Amniotic stem cell (primary cell): ENCODE measurements at places on chromosomes 1 and 21.

GRCh38 chr1:228105996-228106799 lies 2.9 kb downstream of the MRPL55 start:
- no peak for DNase-seq

GRCh38 chr1:94438692-94439276 lies 20.6 kb downstream of the ABCD3 start:
- DNase-seq, result no peak

DNA sequence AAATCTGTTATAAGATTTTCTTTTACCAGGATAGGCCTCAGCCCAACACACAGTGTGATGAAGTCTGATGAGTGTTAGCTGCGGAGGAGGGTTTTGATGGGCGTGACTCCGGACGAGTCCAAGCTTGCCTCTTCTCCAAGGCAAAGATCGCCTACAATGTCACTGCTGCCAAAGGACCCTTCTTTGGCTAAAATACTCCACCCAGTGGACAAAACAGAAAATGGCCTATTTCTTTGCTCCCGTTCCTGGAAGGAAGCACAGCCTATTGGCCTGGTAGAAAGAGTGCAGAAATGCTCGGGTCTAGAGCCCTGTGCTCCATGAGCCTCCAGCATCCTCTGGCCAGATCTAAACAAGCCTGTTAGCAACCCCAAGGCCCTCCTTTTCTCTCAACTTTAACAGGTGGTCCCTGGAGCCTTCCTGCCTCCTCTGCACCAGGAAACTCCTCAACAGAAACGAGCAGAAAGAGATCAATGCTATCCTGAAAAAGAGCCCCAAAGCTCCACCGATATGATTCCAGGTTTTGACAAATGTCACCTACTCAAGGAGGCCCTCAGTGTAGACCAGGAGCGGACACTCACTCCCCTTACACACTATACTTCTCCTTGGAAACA lies 3.4 kb upstream of the CASQ2 start:
- peak; percentile 73 for DNase-seq

DNA sequence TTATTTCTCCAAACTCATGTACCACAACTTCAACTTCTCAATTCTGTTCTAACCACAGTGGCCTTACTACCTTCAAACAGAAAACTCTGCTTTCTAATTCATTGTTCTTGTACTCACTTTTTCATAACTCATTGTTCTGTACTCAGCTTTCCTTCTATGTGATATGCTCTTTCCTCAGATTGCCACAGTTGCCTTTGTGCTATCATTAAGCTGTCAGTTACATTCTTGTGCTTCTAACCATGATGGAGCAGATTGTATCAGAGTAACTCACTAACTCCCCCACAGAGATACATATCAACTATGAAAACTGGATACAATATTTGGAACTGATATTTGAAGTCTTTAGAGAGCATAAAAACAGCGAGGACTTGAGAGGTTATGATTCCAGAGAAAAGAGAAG lies 1213.7 kb downstream of the KCNT2 start:
- no peak for DNase-seq

DNA sequence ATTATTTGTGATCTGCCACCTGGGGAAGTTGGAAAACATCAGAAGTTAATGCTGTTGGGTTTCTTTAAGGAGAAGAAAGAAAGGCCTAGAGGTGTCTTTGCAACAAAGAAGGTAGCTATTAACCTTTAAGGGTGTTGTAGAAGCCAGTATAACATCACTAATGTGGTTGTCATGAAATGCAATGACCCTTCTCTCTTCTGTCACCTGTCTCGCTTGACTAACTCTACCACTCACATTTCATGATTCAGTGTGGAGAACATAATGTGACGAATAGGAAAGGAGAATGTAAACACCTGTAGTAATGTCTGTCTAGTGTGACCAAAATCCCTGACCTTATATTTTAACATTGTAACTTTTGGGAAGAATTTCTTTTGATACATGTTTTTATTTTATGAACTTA lies 211.7 kb upstream of the UBE2U start:
- DNase-seq, result no peak

- DNase-seq, result no peak
These were observed 31.2 kb downstream of the SZT2 start for GRCh38 chr1:43420874-43421273.

DNA sequence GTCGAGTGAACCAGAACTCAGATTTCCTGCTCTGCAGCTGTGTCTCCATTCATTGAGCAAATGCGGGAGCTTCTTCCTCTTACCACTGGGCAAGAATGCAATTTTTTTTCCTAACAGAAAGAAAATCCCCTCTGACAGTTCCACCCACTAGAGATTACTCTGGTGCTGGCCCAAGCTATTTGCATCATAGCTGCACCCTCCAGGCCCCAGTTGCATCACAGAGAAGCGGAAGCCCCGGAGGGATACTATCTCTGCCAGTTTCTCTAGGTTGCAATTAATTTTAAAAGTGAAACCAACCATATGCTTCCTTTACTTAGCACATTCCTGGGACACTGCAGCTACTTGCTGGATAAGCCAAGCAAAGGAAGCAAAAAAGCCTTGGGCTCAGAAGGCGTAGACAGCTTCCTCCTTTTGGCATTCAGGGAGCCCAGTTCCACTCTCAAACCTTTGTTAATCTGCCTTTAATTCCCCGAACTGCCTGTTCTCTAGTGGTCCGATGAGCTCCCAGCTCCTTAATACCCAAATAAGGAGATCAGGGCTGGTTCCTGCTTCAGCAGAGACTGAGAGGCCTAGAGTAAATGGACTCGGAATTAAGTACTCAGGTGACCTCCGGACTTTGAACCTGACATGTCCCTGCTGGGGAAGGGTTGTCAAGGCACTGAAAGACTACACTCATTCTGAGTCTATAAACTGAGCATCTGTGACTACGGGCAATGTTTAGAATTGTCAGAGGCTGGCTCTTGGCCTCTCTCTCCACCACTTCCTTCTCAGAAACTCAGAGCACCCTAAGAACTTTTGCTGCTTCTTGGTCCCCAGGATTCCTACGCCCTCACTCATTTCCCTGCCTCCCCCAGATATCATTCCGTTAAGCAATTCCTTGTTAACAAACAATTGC lies 72.5 kb upstream of the TNFSF18 start:
- peak; percentile 74 for DNase-seq

- DNase-seq, result no peak
These were observed 110.4 kb downstream of the PTPRC start for GRCh38 chr1:198749279-198749678.

DNA sequence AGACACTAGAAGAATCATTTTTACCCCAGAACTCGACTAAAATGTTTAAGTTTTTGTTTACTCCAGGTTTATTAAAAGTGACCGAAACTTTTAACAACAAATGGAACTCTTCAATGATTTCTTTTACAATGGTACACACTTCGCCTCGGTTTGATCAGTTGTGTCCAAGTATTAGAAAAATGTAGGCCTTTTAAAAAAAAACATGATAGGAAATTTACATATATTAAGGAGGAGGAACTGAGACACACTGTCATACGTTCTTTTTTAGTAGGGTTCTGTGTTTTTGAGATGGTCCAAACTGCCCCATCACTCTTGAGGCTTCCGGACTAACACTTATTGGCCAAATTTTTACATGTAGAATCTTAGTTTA lies 1.3 kb downstream of the PRDM2 start:
- no peak for DNase-seq

GRCh38 chr1:201399352-201400126 lies 415 bp upstream of the LAD1 start:
- DNase-seq, result no peak

- no peak for DNase-seq
These were observed 79.4 kb downstream of the PCSK9 start for GRCh38 chr1:55118651-55119329.

GRCh38 chr1:116962987-116963639 lies 38.4 kb upstream of the CD101 start:
- no peak for DNase-seq

GRCh38 chr1:18108299-18109057 lies 880 bp downstream of the IGSF21 start:
- no peak for DNase-seq

- no peak for DNase-seq
These were observed 151.8 kb upstream of the B3GALT2 start for GRCh38 chr1:193338194-193338593.

GRCh38 chr1:1858382-1859086 lies 32.4 kb downstream of the GNB1 start:
- peak; percentile 77 for DNase-seq

DNA sequence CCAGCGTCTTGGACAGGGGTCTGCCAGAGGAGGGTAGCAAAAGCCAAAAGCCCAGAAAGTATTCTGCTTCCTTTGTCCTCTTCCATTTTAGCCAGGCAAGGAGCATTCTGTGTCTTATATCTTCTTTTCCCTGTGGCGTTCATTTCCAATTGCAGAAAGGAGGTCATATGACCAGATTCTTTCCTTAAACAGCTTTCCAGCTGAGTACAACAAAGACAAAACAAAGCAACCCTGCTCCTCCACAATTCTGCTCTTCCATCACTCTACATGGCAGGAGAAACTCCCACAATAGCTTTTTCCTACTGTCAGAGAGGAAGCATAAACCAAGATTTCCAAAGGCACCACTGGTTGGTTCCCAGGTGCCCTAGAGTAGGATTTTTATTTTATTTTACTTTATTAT lies 19.7 kb downstream of the ENSA start:
- DNase-seq, result no peak

- no peak for DNase-seq
These were observed 76.0 kb downstream of the FH start for GRCh38 chr1:241443561-241443960.

DNA sequence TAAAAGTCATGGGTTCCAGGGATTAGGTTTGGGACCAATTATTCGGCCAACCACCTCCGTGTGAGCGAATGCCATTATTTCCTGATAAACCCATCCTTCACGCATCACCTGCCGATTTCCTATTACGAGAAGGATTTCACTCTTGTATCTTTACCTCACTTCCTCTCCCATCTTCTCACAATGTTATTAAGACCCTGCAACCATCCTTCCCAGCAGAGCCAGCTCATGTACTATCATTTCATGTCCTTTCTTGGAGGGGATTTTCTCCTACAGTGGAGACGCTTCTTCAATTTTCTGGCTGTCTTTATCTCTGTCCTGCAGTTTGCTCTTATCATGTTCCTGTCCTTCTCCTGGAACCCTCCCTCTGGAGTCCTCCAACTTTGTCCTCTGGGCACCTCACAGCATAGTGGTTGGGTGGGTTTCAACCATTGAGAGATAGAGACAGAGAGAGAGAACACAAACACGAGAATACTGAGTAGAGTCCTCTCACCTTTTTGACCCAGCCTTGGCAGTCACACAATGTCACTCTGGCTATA lies 192.2 kb downstream of the DYRK1A start:
- DNase-seq, result no peak
